ENCODE measurements at places on chromosomes 6 and 20.

- DNase-seq = no peak
Measured at GRCh38 chr6:139376604-139377218, 2.3 kb upstream of the CITED2 start.

- no peak for DNase-seq
Measured at GRCh38 chr6:21033575-21034026, 499.3 kb downstream of the CDKAL1 start.

DNA sequence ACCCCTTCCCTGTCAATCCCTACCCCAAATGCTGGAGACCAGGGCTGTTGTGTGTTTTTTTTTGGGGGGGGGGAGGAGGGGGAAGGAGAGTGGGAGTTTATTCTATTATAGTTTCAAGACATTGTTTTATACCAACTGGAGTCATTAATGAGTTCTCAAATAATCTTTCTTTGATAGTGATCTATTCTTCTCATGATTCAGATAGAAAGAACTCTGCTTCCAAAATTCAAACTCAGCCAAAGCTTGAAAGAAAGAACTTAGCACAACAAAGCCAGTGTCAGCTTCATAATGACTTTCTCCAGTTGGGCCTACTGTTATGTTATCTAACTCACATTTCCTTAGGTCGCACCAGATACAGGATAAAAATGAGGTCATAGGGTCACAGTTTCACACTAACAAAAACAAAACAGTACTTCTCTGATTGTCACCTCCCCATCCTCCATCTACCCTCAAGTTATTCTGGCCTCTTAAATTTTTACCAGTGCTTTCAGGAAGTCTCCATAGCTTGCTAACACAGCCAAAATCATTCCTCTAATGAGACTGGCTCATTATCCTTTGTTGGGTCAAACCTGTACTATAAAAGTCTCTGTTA lies 19.0 kb upstream of the MAP3K7 start:
- no peak for DNase-seq

- DNase-seq = no peak
Measured at GRCh38 chr20:57335392-57335791, 5.8 kb downstream of the SPO11 start.

- DNase-seq = no peak
Measured at GRCh38 chr6:32680055-32680454, 13.6 kb upstream of the HLA-DQB1 start.

DNA sequence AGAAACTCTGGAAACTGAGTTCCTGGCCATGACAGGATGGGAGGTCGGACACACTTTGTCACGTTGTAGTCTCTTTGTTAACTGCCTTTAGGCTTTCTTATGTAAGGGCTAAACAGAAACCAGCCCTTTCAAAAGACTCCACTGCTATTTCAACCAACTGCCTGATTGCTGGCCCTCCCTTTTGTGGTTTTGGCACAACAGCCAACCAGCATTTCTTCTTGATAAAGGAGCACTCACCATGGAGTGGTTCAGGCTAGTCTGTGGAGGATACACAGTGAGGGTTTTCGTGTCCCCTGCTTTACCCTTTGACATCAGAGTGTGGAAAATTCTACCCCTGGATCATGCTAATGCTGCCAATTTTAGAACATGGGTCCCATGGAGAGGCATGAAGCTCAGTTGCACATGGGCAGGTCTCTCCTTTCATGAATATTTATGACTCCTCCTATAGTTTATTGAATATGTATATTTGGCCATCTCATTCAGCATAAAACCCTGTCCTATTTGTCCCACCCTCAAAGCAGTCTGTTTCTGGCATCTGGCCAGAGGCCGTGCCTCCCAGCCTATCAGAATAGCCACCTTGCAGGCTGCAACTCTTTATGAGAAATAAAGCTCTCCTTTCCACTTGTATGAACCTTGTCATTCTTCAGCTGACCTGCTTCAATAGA lies 148.3 kb downstream of the HS3ST5 start:
- no peak for DNase-seq

- no peak for DNase-seq
Measured at GRCh38 chr6:147950623-147950987, 392.0 kb upstream of the SASH1 start.

GRCh38 chr6:16402581-16402900 lies 164.2 kb downstream of the GMPR start:
- no peak for DNase-seq

GRCh38 chr20:10402938-10403608 lies 30.9 kb downstream of the MKKS start:
- DNase-seq = no peak

DNA sequence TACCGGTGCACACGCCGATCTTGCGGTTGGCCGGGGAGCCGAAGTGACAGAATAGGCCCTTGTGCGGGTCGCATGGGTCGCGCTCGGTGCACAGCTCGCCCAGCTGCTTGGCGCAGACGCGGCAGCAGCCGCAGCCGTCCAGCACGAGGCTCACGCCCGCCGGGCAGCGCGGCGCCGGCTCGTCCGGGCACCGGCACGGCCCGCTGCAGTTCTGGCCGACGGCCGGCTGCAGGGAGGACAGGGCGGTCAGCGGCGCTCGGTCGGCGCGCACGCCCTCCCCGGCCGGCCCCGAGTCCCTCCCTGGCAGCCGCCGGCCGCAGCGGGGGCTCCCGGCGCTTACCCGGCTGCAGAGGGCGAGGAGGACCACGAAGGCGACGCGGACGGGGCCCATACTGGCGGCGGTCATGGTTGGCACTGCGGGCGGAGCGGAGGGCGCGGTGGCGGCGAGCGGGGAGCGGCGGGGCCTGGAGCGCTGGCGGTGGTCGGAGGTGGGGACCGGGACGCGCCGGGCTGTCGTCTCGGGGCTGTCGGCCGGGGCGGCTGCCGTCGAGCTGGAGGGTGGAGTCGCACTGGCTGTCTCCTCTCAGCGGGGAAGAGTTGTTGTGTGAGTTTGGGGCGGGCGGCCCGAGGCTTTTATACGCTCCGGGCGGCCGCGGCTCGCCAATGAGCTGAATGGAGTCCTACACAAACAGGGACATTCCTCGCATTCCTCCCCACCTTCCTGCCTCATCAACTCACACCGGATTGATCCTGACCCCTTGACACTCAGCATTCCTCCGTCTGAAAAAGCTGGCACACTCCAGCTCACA lies at the start of gene CCN2:
TSS of gene CCN2 (minus strand) at position 606 of the 809 bp plus-strand sequence. CDS start at position 406, 200 bp downstream.
- DNase-seq = no peak

DNA sequence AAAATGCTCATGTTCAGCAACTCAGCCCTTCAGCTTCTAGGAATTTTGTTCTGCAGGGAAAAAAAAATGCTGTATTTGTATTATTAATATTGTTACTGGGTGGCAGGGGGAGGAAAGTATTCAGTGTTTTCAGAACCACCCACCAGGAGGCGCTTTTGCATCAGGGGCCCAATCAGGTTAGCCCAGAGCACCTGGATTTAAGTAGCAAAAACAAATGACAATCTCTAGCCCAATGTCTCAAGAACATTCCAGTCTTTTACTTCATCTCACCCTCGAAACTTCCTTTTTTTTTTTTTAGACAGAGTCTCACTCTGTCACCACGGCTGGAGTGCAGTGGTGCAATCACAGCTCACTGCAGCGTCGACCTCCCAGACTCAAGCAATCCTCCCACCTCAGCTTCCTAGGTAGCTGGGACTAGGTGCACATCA lies 635 bp upstream of the C20orf203 start:
- peak; percentile 89 for DNase-seq

GRCh38 chr20:29741894-29742698 lies 1515.4 kb upstream of the DEFB115 start:
- no peak for DNase-seq

- DNase-seq = no peak
Measured at GRCh38 chr6:160544802-160545201, 119.3 kb downstream of the LPA start.

DNA sequence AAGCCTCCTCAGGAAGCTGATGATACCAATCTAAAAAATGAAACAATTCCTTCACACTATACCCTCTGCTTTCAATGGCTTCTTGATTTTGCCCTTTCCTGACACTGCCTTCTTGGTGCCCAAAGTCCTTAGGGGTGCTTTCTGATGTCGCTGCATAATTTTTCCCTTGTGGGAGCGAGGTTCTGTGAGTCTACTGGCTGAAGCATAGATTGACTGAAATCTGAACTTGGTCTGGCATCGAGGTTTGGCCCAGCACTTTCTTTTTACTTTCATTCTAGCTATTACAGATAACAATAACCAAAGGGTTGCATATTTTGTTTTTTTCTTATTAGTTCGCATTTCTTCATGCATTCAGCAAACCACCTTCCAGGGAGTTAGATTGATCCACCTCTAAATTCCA lies 65.8 kb downstream of the E2F3 start:
- no peak for DNase-seq

DNA sequence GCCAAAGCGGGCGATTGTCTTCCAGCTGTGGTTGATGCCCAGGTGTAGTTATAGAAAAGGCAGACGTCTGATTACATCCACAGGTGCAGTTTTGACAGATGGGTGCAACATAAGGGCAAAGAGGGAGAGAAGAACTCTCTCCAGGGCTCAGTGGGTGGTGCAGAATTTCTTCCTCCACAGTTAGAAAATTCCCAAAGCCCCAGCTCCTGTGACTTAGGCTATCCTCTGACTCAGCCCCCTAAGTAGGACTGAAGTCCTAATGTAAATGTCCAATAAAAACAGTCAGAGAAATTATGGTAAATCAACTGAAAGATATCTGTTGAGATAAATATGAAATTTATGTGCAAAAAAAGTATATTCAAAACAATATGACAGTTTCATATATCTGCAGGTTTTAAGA lies 31.4 kb downstream of the LYRM4 start:
- no peak for DNase-seq

DNA sequence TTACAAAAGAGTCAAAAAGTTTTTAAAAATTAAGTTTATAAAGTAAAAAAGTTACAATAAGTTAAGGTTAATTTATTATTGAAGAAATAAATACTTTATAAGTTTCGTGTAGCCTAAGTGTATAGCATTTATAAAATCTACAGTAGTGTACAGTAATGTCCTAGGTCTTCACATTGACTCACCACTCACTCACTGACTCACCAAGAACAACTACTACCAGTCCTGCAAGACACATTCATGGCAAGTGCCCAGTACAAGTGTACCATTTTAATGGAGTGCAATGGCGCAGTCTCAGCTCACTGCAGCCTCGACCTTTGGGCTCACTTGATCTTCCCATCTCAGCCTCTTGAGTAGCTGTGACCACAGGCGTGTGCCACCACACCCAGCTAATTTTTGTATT lies 128.2 kb downstream of the GPX5 start:
- no peak for DNase-seq

DNA sequence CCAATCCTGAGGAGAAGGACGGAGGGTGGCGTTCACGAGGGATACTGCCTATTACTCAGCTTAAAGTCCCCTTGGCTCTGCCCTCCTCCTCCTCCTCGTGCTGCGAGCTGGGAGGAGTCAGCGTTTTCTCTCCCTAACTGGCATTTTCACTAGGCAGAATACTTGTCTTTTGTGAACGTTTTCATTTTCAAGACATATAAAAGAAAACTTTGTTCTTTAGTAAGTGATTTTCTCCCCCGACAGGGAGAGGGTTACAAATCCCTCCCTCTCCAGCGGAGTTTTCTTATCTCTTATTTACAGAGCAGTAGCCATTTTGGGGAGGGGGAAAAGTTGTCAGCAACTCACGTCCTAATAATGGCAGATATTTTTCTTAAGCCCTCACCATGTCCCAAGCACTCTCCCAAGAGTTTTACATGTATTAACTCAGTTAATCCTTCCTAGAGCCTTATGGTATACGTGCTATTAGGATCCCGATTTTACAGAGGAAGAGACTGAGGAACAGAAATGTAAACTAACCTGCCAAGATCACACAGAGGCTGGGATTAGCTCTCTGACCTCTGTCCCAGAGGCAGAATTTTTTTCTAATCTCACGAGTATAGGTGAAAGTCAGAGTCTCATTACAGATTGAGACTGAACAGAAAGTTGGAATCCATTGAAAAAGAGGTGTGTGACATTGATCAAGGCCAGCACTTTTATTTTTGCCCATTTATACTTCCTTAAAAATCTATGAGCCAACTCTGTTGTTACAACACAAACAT lies 30.0 kb upstream of the ZNF217 start:
- peak; percentile 66 for DNase-seq

GRCh38 chr6:62640749-62641148 lies 354.7 kb upstream of the KHDRBS2 start:
- DNase-seq = no peak

- no peak for DNase-seq
Measured at GRCh38 chr20:3167738-3168078, 5.6 kb downstream of the LZTS3 start.

DNA sequence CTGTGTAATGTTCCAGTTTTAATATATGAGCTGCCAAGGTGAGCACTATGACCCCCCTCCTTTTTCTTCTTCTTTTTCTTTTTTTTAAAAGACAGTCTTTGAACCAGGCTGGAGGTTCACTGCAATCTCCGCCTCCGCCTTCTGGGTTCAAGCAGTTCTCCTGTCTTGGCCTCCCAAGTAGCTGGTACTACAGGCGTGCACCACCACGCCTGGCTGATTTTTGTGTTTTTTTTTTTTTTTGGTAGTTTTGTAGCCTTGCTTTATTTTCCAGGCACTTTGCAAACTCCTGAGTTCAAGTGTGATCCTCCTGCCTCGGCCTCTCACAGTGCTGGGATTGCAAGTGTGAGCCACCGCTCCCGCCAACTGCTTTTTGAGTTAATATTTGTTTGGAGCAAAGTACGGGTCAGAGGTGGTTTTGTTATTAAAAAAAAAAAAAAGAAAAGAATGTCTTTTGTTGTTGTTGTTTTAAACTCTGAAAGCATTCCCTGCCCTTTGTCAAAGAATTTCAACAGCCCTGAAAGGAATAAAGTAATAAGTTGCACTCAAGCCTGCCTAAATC lies 78.6 kb downstream of the JARID2 start:
- DNase-seq = no peak

GRCh38 chr6:142846883-142847287 lies 98.1 kb downstream of the HIVEP2 start:
- DNase-seq = no peak

DNA sequence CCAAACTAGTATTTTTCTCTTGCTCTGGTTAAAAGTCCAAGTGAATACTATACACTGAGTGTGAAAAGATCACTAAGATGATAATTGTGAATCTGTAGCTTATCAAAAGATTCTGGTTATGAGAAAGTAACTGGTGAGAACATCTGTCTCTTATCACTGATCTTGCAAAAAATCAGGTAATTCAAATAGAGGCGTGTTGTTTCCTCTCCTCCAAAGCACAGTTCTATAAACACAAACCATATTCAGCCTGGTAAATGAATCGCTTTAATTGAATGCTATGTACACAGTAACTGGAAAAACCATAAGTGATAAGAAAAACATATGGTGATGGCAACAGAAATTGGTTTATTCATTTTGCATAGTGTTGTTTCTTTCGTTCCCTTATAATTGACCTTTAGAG lies 161.0 kb downstream of the RALGAPA2 start:
- DNase-seq = no peak
